ENCODE measurements at places on chromosomes 16 and 17.

- no peak for DNase-seq
Observed at GRCh38 chr17:68686108-68686988, 85.2 kb upstream of the FAM20A start.

- no peak for DNase-seq
Observed at GRCh38 chr17:75812096-75813013, 27.7 kb downstream of the UNK start.

DNA sequence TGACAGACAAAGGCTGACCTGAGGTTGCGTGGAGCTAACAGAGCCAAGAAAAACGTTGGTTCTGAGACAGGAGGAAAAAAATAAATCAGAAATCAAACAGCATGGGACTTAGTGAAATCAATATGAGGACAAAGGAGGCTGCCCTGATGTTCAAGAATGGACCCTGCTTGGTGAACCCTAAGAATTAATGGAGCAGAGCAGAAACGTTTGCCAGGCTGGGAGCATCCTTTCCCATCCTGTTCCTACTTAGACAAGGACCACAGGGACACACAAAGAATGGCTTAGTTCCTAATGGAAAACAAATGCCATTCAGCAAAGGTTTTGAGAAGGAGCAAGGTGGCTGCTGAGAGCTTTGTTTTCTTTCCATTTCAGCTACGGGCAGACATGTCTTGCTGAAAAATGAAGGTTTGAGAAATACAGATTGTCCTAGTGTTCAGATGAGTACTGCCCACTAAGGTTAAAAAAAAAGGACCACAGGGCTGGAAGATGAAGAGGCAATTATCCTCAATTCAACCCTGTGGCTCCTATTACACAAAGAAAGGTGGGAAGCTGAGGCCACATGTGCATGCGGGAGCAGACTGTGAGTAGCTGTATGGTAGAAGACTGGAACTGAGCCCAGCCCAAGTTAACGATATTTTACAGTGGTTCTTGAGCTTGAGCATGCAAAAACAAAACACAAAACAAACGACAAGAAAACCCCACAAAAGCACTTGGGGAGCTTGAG, 230.1 kb downstream of the SLC39A11 start:
- no peak for DNase-seq

- no peak for DNase-seq
Observed at GRCh38 chr17:76081295-76082210, 2.6 kb downstream of the ZACN start.

GRCh38 chr17:78761789-78762406, 20.2 kb downstream of the CYTH1 start:
- DNase-seq, result no peak

- peak; percentile 55 for DNase-seq
Observed at GRCh38 chr17:40303009-40303657, 5.8 kb upstream of the RARA start.

GRCh38 chr17:39165178-39165840, 652 bp downstream of the ARL5C start:
- DNase-seq, result no peak

DNA sequence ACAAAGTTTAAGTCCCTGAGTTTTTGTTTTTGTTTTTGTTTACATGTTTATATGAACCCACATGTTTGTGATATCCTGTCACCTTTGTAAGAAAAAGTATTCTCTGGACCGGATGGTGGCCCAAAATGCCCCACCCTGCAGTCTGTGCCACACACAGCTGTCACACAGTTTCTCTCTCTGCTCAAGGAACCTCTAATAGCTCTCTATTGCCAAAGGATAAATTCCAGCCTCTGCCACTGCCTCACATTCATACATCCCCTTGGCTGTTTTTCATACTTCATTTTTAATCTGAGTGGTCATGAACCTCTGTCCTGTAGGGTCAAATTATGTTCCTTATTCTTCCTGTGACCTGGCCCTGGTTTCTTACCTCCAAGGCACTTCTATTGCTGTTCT, 520.3 kb upstream of the CDH5 start:
- no peak for DNase-seq

DNA sequence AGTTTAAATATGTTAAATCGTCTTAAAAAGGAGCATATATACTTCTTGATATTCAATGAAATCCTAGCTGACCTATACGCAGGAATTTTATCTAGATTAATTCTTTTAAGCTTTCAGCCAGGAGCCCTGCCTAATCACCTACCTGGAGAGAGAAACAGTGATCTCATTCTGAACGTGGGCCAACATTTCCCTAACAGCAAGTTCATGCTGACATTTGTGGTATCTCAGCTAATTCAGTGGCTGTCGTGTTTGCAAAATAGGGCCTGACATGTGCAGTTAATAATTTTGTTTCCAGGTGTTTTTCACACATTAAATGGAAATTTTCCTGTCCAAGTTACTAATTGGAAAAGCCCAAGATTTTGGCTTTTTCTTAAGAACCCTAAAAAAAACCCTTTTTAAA, 17.4 kb downstream of the KRT24 start:
- DNase-seq, result no peak

- DNase-seq, result peak; percentile 96
Observed at GRCh38 chr16:74984529-74985296, at the start of gene WDR59. Gene WDR59 (minus strand): TSS chr16:74985123. CDS start chr16:74985017, 106 bp downstream.

- DNase-seq, result no peak
Observed at GRCh38 chr16:68003031-68003430, 3.7 kb upstream of the DPEP2 start.

- DNase-seq, result no peak
Observed at GRCh38 chr17:80477647-80478478, 1.5 kb upstream of the NPTX1 start.

DNA sequence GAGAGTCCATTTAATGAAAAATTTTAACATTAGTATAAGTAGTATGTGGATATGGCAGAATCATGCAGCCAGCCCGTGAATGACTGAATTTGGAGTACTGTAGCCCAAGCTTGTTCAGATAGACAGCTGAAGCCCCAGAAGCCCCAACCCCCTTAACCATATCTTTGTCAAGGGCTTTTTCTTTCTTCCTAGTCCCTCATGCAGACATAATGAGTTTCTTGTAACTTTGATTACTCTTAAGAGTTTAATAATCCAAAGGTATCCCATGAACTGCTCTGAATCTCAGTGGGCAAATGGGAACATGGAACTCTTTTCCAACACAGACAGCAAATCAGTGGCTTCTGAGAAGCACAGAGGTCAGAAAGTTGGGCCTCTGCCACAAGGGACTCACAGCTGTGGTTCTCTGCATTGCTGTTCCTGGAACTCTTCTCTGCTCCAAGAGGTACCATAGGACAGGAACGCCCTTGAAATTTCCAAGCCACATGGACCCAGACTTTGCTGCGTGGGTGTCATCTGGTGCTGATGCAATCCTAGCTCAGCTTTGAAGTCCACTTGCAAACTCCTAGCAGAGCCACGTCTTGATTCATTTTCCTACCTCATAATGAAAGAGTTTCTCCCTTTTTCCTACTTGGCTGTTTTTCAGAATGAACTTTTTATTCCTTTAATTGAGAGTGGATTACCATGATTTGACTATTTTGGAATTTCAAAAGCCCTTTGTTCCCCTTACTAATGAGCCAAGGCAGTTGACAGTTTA, 18.1 kb downstream of the LYRM1 start:
- no peak for DNase-seq

- DNase-seq, result peak; percentile 14
Observed at GRCh38 chr17:44203731-44204440, 4.2 kb upstream of the ATXN7L3 start.

DNA sequence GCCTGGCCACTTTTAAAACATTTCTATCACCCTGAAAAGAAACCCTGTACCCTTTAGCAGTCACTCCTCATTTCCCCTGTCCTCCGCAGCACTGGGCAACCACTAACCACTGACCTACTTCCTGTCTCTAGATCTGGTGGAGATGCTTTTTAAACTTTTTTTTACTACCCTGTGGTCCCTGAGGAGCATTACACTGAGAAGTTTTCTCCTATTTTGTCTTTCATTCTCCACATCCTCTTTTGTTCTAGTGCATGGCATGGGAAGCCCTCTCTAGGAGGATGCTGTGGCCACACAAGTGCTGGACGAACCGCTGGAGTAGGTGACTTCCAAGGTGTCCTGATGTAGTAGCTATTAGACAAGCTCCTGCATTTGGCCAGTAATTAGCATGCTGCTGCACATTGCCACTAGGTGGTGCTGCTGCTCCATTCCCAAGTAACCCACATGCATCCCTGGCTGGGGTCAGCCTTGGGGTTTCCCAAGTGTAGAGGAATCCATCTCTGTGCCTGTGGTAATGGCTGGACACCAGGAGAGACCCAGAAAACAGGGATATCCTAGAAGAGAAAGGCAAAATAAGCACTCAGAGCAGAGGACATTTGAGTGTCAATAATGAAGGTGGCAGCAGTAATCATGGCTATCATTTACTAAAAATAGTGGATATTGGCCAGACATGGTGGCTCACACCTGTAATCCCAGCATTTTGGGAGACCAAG, 143.8 kb upstream of the CRHR1 start:
- no peak for DNase-seq

DNA sequence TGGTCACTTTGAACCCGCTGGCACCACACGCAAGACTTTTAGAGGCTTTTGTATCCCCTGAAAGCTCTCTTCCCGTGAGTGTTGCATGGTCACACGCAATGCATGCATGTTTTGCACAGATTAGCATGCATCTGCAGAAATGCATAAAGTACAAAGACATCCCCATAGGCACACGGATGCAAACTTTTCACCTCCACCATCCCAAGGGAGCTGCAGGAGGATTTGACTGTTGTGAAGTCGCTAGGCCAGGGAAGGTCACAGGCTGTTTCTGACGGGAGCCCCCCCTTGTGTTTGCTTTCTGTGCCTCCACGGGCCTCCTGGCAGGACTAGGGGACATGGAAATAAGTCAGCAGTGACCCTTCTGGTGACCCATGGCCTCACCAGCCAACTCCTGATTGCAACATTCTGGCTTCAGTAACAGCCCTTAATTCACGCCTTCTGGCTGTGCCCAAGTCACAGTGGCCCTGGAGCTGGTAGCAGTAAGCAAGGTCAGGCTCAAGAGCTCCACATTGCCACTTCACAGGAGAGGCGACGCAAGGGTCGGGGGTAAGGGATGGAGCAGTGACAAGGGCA, 45.1 kb downstream of the SOX9 start:
- no peak for DNase-seq

DNA sequence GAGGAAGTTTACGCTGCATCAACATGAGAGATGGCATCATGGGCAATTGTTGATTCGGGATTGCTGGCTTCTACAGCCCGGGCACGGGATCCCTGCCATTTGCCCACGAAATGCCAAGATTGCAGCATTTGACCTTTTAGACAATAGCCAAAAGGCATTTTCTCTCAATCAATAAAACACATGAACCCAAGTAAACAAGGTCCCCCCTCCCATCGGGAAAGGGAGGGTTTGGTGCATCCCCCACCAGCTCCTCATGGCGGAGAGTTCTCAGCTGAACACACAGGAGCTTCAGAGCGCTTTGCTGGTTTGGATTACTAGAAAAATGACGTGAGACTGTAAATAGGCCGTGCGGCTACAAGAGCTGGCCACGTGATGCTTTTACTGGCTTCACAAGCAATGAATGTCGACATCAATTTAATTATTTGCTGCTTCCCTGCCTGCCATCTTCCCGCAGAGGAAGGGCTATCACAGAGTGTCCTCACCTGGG, 147.6 kb downstream of the C16orf95 start:
- DNase-seq, result no peak

GRCh38 chr17:4485676-4486646, 12.7 kb upstream of the SPNS2 start:
- DNase-seq, result no peak

- no peak for DNase-seq
Observed at GRCh38 chr17:14942526-14943190, 322.5 kb downstream of the PMP22 start.

GRCh38 chr17:77459018-77459755, 318.4 kb downstream of the SEC14L1 start:
- no peak for DNase-seq

GRCh38 chr17:74643826-74644225, 20.3 kb upstream of the CD300E start:
- no peak for DNase-seq

- DNase-seq, result no peak
Observed at GRCh38 chr17:34858591-34859565, 102.4 kb downstream of the CCT6B start.

GRCh38 chr16:56856876-56857447, 8.0 kb upstream of the SLC12A3 start:
- no peak for DNase-seq

GRCh38 chr16:23856251-23856709, 20.5 kb downstream of the PRKCB start:
- no peak for DNase-seq

DNA sequence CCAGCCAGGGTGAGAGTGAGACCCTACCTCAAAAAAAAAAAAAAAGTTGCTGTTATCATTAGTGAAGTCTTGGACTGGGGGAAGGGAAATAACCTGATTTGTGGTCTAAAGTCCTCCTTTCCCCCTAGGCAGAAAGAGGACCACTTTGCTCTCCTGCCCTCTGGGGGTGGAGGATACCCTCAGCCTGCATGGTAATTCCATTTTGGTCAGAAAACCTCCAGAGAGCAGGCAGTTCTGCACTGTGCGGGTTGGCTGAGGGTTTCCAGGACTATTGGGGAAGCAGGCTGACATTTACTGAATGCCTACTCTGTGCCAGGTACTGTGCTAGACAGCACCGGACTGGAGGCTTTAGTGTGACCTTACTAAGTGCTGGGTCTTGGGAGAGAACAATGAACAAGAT, 2.6 kb downstream of the ADAP2 start:
- DNase-seq, result no peak

- no peak for DNase-seq
Observed at GRCh38 chr16:970386-970765, 408 bp downstream of the LMF1 start.
